ENCODE measurements at places on chromosomes 5 and 9.
A peak's percentile ranks its signal among the peaks of the same experiment; 100 is the strongest.

- DNase-seq, result no peak
Observed at GRCh38 chr9:135840107-135840506, 67.2 kb downstream of the CAMSAP1 start.

GRCh38 chr5:76813982-76814562 lies 4.8 kb upstream of the F2RL1 start:
- DNase-seq, result no peak

DNA sequence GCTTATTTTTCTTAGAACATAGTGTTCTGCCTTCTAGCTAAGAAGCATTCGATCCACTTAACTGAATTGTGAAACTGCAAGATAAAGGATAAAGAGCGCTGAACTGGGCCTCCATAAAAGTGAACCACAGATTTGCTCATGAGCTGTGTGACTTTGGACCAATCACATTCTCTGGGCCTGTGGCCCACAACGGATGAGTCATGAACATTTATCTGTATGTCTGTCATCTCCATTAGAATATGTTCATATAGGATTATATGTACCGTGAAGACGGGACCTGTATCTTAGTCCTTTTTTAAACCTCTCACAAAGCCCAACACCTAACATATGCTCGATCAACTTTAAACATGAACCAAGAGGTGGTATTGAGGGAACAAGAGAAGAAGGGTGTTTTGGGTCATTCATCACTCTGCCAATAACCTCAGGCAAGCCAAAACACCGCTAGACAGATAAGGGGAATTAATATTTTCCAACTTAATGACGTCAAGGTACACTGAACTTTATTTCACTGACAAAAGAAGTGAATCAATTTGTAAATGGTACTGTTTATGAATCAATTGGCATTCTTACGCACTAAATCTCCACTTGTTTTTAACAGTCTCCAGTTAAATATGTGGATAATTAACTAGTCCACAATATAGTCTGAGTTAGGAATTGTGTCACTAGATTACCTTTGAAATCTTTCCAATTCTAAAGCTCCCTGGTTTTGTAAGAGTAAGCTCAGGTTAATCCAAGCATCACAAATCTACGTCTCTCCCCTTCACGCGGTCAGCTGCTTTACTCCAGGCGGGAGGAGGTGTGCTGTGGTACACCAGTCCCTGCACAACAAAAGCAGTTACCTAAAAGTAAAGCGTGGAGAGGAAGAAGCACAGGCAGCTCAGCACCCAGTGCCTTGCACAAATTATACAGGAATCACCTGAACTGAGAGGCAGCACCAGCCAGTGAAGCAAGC lies 1.6 kb downstream of the TMEM245 start:
- no peak for DNase-seq

GRCh38 chr5:178360222-178360925 lies 127.8 kb upstream of the PHYKPL start:
- DNase-seq, result no peak

GRCh38 chr5:96324708-96325107 lies 108.3 kb downstream of the PCSK1 start:
- DNase-seq, result no peak

GRCh38 chr5:43191740-43192557 lies at the start of gene NIM1K:
TSS of gene NIM1K (plus strand) at chr5:43192225. CDS start at chr5:43245776, 53,551 bp downstream.
- DNase-seq, result peak; percentile 51

GRCh38 chr5:154473581-154474283 lies 4.3 kb downstream of the HAND1 start:
- DNase-seq, result no peak

- DNase-seq, result no peak
Observed at GRCh38 chr9:109517901-109518377, 19.8 kb upstream of the PTPN3 start.

- no peak for DNase-seq
Observed at GRCh38 chr9:105700668-105701067, 6.3 kb downstream of the TMEM38B start.

- DNase-seq, result no peak
Observed at GRCh38 chr9:92607088-92607487, 62.8 kb downstream of the IPPK start.

- no peak for DNase-seq
Observed at GRCh38 chr9:16535555-16535954, 334.9 kb downstream of the BNC2 start.

- DNase-seq, result no peak
Observed at GRCh38 chr9:120424248-120424647, 155.7 kb downstream of the CDK5RAP2 start.

DNA sequence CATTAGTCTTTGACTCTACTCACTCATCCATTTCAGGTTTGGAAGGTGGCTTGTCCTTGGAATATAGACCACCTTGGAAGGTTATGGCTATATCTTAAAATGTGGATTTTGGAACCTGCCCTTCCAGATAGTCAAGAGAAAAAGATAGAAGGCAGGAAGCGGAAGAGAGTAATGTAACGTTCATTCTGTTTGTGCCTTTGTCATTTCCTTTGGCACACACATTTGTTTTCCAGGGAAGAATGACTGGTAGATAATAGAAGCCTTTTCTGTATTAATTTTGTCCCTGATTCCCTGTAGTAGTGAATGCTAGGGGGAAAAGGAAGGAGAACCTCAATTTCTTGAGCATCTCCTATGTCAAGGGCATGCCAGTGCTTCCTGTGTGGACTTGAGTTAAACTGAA lies 54.7 kb downstream of the PPIC start:
- DNase-seq, result no peak

DNA sequence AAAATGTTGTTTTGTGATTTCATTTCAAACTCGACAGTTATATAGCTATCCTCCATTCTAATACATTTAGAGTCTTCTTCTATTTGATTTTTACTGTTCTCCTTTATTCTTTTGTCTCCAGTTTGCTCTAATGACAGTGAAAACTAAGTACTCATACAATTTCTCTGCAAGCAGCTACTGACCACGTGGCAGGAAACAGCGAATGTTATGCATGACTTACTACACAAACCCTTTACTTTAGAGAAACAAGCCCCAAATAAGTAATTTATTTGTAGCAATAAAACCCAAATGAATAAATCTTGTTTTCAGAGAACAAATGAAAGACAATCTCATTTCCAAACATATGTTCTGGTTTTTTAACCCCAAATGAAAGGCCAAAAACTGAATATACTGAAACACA lies 41.9 kb downstream of the CDH6 start:
- DNase-seq, result no peak

- DNase-seq, result no peak
Observed at GRCh38 chr9:9387511-9388115, 1225.2 kb downstream of the PTPRD start.

DNA sequence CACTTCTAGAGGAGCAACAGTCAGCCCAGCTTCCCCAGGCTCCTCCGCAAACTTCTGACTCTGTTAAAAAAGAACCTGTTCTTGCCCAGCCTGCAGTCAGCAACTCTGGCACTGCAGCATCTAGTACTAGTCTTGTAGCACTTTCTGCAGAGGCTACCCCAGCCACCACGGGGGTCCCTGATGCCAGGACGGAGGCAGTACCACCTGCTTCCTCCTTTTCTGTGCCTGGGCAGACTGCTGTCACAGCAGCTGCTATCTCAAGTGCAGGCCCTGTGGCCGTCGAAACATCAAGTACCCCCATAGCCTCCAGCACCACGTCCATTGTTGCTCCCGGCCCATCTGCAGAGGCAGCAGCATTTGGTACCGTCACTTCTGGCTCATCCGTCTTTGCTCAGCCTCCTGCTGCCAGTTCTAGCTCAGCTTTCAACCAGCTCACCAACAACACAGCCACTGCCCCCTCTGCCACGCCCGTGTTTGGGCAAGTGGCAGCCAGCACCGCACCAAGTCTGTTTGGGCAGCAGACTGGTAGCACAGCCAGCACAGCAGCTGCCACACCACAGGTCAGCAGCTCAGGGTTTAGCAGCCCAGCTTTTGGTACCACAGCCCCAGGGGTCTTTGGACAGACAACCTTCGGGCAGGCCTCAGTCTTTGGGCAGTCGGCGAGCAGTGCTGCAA lies 72.8 kb downstream of the NUP214 start:
- no peak for DNase-seq

- no peak for DNase-seq
Observed at GRCh38 chr9:127943011-127943662, 5.5 kb upstream of the DPM2 start.

All from cerebellar nuclear complex (tissue), 1 donor.